ENCODE measurements at places on chromosomes 3 and 15.

DNA sequence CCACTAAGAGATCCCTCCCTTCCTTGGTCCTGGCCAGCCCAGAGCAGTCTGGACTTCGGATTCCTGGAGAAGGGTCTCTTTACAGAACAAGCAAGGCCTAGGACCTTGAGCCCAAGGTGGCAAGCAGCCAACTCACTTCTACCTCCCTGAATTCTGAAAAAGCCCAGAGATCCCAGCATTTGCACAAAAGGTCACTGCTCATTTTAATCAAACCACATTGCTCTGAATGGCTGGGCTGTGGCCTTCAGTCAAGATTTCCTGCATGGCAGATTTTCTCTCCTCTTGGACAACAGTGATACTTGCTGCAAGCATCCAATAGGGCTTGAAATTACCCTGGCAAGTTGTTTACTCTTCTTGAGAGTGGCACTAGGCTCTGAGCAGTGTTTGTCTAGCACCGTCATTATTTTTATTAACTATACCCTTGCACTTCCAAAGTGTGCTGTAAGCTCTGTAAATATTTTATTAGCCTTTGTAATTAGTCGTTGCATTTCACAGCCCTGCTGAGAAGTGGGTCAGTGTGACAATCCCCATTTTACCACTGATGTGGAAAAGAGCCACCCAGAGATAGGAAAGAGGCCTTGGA is 274.7 kb upstream of the CTNNB1 start:
- no peak for DNase-seq
- H3K27ac ChIP-seq: no peak overlapping the region
- H3K27me3 ChIP-seq: peaks cover 16% of the 10 kb centered on the region
- no peaks in the 10 kb centered on the region for H3K4me1 ChIP-seq

- H3K4me3 ChIP-seq: no peak overlapping the region
- H3K4me1 ChIP-seq: peaks cover 6% of the 10 kb centered on the region
- DNase-seq: no peak
- no peaks in the 10 kb centered on the region for H3K27me3 ChIP-seq
- no peak overlapping the region for H3K27ac ChIP-seq
Measured at GRCh38 chr3:158775426-158776410, 26.1 kb upstream of the MFSD1 start.

DNA sequence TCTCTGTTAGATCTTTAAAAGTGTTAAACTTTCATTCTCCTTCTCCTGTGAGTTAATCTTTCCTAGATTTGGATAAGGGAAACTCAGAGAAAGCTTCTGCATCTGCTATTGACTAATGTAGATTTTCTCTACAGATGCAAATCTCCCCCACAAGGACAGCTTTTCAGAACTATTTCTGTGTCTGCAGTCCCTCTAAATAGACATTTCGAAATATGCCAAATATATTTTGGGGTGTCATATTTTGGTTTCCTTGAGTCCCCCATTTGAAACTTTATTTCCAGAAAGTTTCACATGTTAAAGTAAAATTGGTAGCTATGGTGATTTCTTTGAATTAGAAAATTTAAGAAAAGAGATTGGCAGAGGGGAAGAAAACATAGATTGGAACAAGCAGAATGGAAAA is 852.3 kb upstream of the ALCAM start:
- DNase-seq: no peak
- no peaks in the 10 kb centered on the region for H3K4me1 ChIP-seq
- no peak overlapping the region for H3K27ac ChIP-seq
- H3K4me3 ChIP-seq: no peak overlapping the region

GRCh38 chr3:11764931-11765363 is 81.7 kb downstream of the TAMM41 start:
- H3K4me1 ChIP-seq: peaks cover 12% of the 10 kb centered on the region
- no peaks in the 10 kb centered on the region for H3K36me3 ChIP-seq
- no peaks in the 10 kb centered on the region for H3K27me3 ChIP-seq
- H3K27ac ChIP-seq: peak overlapping the region; percentile 46

- no peaks in the 10 kb centered on the region for H3K27me3 ChIP-seq
- peak overlapping the region; percentile 84 for H3K4me3 ChIP-seq
- H3K4me1 ChIP-seq: peaks cover 22% of the 10 kb centered on the region
- peaks cover 6% of the 10 kb centered on the region for H3K36me3 ChIP-seq
- no peak for DNase-seq
Measured at GRCh38 chr3:120743556-120744195, 1.1 kb downstream of the GTF2E1 start.

DNA sequence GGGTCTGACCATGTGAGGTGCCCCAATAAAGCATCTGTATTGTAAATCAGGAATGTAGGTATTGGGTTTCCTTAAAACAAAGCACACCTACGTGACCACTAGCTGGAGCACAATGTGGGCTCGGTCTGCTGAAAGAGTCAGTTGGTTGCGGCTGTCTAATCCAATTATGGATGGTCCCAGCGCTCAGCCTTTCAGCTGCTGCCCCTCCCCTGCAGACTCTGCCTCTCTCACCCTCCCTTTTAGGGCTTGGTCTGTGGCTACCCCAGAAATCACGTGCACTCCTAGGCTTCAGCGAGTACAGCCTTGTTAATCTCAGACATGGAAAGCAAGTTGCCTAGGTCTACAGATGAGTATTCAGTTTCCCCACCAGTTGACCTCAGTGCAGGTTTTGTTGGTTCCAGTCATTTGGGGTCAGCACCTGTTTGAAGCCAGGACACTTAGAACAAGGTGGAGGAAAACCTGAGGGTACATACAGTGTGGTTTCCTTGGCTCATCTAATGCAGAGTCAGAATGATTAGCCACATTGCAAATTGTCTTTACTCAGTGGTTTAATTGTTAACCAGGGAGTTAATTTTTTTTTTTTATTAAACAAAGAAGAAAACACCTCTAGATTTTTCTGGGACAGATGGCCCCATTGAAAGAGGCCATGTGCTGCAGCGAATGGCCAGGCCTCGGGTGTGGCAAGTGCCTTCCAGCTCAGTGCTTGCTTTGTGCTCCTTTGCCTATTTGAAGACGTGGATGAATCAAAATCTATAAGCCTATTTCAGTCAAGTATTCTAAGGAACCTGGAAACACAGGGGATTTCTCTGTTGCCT is 137.7 kb downstream of the IGF1R start:
- H3K4me1 ChIP-seq: peaks cover 39% of the 10 kb centered on the region
- no peak for DNase-seq
- no peak overlapping the region for H3K27ac ChIP-seq

- no peak overlapping the region for H3K4me3 ChIP-seq
- H3K27ac ChIP-seq: no peak overlapping the region
- H3K27me3 ChIP-seq: no peaks in the 10 kb centered on the region
- H3K36me3 ChIP-seq: no peaks in the 10 kb centered on the region
- no peaks in the 10 kb centered on the region for H3K4me1 ChIP-seq
Measured at GRCh38 chr3:95462161-95462560, 1352.2 kb upstream of the EPHA6 start.

GRCh38 chr15:83659417-83659812 is 5.5 kb downstream of the ADAMTSL3 start:
- no peak for DNase-seq
- H3K4me3 ChIP-seq: no peak overlapping the region
- H3K27ac ChIP-seq: no peak overlapping the region
- H3K27me3 ChIP-seq: peaks cover 16% of the 10 kb centered on the region
- H3K36me3 ChIP-seq: no peaks in the 10 kb centered on the region

DNA sequence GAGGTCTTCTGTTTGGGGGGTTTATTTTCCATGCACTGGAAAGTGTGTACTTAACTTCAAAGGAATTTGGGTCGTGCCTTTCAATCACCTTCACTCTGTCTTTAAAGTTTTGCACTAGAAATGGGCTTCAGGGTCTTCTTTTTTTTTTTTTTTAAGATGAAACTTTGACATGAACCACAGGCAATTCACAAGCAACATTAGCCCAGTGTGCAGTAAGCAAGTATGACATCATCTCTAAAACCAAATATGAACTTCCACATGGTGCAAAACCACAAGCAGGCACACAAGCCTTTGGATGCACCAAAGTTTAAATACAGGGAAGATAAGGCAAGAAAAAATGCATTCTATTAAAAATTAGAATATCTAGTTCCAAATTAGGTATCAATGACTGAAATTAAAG is 381.9 kb downstream of the ERC2 start:
- no peaks in the 10 kb centered on the region for H3K27me3 ChIP-seq
- no peaks in the 10 kb centered on the region for H3K4me1 ChIP-seq
- H3K27ac ChIP-seq: no peak overlapping the region
- H3K36me3 ChIP-seq: no peaks in the 10 kb centered on the region
- H3K4me3 ChIP-seq: no peak overlapping the region

DNA sequence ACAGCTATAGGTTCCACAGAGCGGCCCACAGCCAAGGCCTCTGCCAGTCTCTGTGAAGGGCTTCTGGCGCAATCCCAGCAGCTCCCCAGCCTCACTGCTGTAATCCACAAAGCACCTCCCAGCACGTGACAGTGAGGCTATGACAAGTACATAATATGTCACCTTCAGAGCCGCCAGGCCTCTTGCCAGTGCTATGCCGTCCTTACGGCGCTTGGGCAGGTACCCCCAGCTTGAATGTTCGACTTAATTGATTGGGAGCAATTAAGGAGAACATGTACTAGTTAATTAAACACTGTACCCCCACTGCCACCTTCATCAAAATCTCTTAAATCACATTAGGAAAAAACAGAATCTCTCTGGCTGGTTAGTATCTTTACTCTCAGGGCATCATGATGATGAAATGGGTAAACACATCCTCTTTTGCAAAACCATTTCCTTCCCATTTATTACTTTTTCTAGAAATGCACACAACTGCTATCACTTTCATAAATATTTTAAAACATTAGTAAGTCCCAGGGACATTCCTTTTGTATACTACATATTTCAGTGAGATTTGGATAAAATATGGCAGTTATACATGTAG is 169.9 kb downstream of the XXYLT1 start:
- no peaks in the 10 kb centered on the region for H3K27me3 ChIP-seq
- H3K36me3 ChIP-seq: no peaks in the 10 kb centered on the region
- H3K4me3 ChIP-seq: no peak overlapping the region
- DNase-seq: no peak
- no peak overlapping the region for H3K27ac ChIP-seq

DNA sequence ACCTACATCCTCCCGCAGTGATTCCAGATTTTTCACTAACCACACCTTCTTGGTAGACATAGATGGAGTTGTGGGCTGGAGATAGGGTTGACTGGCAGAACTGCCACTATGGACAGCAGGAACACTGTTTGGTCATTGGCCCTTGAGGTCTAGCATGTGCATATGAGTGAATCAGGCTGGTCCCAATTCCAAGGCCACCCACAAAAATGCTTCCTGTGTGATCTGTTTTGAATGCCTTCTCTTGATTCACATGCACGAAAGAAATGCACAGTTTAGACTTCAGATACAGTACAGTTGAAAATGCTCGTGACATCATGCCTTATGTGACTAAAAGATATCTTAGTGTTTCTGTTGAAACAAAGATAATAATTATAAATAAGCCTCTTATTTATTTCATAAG is 285.8 kb upstream of the SEMA6D start:
- H3K27me3 ChIP-seq: no peaks in the 10 kb centered on the region
- H3K36me3 ChIP-seq: no peaks in the 10 kb centered on the region
- no peaks in the 10 kb centered on the region for H3K4me1 ChIP-seq
- H3K27ac ChIP-seq: no peak overlapping the region

GRCh38 chr15:67125589-67126502 is 60.4 kb downstream of the SMAD3 start:
- no peak for DNase-seq
- H3K4me1 ChIP-seq: peaks cover 92% of the 10 kb centered on the region
- H3K4me3 ChIP-seq: no peak overlapping the region
- peak overlapping the region; percentile 81 for H3K27ac ChIP-seq

- H3K4me3 ChIP-seq: peak overlapping the region; percentile 91
- H3K4me1 ChIP-seq: peaks cover 66% of the 10 kb centered on the region
- peak; percentile 38 for DNase-seq
- H3K36me3 ChIP-seq: peaks cover 6% of the 10 kb centered on the region
Measured at GRCh38 chr15:65791335-65792137, 557 bp downstream of the DENND4A start.

DNA sequence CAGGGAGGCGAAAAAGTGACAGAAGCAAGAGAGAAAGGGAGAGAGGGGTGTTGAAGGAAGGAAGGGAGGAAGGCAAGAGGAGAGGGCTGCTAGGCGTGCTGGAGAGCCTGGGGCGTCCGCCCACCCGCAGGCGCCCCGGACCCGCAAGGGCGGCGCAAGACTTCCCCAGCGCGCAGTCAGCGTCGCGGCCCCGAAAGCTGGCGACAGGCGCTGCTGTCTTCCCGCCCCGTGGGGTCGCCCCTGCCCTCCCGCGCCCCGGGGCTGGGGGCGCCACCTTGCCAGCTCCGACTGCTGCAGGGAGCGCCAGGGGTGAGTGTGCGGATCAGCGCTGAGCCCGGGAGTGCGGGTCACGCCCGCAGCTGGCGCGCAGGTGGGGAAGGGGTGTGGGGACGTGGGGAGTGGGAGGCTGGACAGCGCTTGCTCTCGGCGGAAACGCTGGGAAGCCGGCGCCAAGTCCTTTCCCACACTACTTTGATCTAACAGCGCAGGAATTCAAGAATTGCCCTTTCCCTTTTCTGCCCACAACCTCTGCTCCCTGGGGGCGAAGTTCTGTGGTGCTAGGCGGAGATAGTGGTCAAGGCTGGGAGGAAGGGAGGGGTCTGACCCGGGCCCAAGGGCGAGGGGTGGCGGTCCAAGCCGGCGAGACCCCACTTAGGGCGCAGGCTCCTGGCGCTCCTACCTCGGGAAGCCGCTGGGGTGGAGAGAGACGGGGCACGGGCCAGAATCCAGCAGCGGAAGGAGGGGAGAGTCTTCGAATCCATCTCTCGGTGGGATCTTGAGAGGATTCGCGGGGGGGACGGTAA is 266.1 kb downstream of the CGGBP1 start:
- peaks cover 18% of the 10 kb centered on the region for H3K4me1 ChIP-seq
- DNase-seq: no peak
- peaks cover 43% of the 10 kb centered on the region for H3K27me3 ChIP-seq

GRCh38 chr15:25862071-25862471 is 1.1 kb downstream of the ATP10A start:
- peaks cover 37% of the 10 kb centered on the region for H3K36me3 ChIP-seq
- H3K27me3 ChIP-seq: peaks cover 9% of the 10 kb centered on the region
- peak overlapping the region; percentile 95 for H3K4me3 ChIP-seq

DNA sequence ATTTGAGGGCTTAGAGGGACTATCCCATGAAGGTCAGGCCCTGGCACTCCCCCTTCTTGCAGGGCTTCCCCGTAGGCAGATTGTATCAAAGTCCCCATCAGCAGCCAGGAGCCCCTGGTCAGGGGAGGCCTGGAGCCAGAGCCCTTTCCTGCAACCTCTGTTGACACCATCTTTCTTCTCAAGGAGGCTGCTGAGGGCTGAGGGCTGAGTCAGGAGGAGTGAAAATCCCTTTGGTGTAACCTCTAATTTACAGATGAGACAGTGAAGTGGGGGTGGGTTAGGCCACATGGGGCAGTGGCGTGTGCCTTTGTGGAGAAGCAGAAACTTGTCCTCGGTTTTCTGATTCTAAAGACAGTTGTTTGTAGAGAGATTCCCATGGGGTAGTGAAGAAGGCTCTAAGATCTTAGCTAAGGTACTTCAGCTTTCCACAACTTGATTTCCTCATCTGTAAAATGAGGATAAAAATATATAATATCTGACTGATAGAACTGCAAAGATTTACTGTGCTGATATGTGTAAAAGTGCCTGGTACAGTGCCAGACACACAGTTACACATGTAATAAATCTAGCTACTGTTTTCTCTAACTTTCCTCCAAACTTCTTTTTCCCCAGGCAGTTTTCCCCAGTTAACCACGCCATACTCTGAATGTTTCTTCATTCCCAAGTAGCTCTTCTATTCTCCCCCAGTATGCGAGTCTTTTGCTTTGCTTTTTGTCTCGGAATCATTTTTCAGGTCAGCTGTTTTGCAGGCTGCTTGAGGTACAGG is 249.4 kb upstream of the TPM1 start:
- DNase-seq: no peak
- H3K36me3 ChIP-seq: no peaks in the 10 kb centered on the region
- no peak overlapping the region for H3K27ac ChIP-seq
- no peak overlapping the region for H3K4me3 ChIP-seq
- H3K27me3 ChIP-seq: no peaks in the 10 kb centered on the region

- peak; percentile 28 for DNase-seq
- peaks cover 76% of the 10 kb centered on the region for H3K4me1 ChIP-seq
- H3K36me3 ChIP-seq: peaks cover 22% of the 10 kb centered on the region
- H3K27ac ChIP-seq: peak overlapping the region; percentile 76
- H3K27me3 ChIP-seq: peaks cover 1% of the 10 kb centered on the region
Measured at GRCh38 chr15:31487811-31488436, 161.3 kb downstream of the KLF13 start.

Measured in activated T-helper 1 cell treated with anti-CD3 and anti-CD28 coated beads, Interleukin-12 subunit alpha, Interleukin-12 subunit beta, Interleukin-2, Interleukin-4 antibody, amounts not matched to agents 30 ng/mL and 10 ng/mL and 1 ng/mL, durations not matched to agents 14 hours and 24 hours and 36 hours (primary cell).